ENCODE measurements at places on chromosomes 7 and 10.

GRCh38 chr7:27201580-27202017, 1.7 kb upstream of the HOXA13 start:
- DNase-seq: no peak

DNA sequence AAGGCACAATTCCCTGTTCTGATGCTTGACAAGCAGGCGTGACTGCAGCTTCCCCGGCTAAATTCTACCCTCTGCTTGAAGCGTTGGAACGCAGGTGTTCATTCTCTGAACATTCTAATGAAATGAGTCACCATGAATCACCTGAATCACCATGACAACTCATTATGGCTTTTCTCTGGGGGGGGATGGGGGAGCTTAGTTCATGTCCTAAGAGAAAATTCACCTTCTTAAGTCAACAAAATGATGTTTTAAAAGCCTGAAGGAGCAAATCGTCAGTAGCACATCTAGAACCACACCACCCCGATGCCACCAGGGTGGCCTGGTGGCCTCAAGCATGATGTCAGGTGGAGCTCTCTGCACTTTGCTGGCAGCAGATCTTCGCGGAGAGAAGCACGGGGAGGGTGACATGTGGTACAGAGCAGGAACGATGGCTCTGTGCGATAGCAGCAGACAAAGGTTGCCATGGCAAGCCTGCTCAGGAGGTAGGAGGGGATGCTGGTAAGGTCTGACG, 33.7 kb downstream of the DDC start:
- peak; percentile 58 for DNase-seq

GRCh38 chr10:49228677-49229076, 40.5 kb upstream of the TMEM273 start:
- no peak for DNase-seq

DNA sequence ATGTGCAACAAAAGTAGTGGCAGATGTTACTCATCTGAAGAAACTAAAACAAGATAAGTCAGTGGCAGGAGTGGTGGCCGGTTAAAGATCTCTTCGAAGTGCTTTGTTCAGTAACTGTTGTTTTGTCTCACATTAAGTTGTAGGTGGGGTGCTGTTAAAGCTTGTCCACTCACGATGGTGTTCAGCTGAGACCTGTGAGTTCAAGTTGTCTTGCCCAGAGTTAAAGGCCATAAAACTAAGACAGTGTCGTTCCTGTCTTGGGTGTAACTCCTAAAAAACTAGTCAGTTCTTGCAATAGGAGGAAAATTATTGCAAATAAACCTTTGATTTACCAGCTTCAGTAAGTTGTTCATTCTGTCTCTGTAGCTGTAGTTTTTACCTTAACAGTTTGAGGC, 857 bp upstream of the FOXP2 start:
- no peak for DNase-seq

DNA sequence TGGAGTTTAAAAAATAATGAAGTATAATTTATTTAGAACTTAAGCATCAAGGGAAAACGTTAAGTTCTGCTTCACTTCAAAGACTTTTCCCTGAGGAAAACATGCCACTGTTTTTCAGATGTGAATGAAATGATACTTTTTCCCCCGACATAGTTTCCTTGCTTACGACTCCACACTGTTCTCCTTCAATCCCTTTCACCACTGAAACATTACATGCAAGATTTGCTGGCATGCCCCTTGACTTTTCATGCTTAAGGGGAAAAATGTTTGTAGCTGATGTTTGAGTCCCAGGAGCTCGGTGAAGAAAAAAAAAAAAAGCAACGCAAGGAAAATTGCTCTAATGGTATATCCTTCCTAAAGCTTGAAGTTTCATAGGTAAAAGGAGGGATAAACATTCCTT, 10.0 kb downstream of the GLI3 start:
- no peak for DNase-seq

DNA sequence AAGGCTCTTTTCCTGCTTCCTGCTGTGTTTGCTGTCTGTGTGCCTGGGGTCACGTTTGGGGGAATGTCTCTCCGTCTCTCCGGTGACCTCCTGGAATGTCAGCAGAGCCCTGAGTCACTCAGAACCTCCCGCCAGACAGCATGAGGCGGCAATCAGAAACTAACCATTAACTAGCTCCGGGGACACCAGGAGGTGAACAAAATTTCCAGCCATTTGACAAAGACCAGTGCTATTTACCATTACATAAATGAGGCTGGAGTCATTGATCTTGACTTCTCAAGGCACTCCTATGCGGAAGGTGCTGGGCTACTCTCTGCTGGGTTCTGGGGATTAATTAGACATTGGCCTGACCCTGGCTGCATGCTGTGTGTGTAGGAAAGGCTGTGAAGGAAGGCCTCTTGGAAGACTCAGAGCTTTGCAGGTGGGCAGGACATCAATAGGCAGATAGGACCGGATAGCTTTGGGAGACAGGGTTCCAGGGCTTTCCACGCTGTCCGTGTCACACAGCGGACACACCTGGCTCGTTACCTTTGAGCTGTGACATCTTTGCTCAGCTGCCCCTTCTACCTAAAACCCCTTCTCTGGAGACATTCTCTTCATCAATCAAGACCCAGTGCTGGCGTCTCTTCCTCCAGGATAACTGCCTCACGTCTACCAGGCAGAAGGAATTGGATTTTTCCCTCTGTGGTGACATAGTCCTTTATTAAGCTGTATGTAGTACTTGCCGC, 77.0 kb downstream of the PFKFB3 start:
- DNase-seq: no peak

DNA sequence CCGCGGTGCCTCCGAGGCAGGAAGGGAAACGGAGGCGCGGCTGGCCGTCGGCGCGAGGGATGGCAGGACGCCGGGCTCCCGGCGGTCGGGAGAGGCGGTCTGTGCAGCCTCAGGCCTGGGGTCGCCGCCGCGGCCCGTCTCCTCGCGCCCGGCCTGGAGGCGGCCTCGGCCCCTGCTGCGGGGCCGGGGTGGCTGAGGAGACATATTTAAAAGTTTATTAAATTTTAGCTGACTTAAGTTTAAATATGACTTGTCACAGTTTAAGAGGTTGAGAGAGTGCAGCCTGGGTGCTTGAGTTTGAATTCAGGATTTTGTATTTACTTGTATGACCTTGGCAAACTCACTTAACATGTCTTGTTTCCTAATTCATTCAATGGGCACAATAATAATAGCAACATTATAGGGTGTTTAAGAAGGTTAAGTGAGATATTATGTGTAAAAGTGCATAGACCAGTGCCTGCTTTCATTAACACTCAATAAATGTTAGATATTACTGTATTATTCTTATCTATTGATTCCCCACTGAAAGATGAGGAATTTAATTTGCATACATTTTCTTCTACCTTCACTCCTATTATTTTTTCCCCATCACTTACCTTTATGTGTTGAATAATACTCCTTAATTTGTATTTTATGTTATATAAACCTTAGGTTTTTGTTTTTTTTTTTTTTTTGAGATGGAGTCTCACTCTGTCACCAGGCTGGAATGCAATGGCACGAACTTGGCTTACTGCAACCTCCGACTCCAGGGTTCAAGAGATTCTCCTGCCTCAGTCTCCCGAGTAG, 718 bp downstream of the DYNC2I1 start:
- no peak for DNase-seq

GRCh38 chr10:101012525-101013364, 13.1 kb downstream of the LZTS2 start:
- peak; percentile 90 for DNase-seq

DNA sequence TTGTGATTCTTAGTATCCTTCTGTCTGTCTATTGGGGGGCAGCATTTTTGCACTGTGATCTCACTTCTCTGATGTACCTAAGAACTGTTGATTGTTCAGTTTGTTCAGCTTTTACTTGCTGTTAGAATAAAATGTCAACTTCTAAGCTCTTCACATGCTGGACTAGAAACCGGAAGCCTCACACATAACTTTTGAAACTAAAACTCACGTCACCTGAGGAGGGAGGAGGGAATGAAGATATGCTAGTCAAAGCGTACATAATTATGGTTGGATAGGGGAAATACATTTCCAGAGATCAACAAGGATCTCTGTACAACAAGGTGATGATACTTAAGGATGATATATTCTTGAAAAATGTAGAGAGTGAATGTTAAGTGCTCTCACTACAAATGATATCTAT, 609.7 kb downstream of the INHBA start:
- no peak for DNase-seq
